ENCODE measurements at places on chromosomes 5 and 9. TPM values are rescaled to one million over a fixed set of nuclear protein-coding genes. Genes with fewer than 3 reads are reported as not detected.
A peak's percentile ranks its signal among the peaks of the same experiment; 100 is the strongest.

- no peak for DNase-seq
Measured at GRCh38 chr5:149754172-149754880, 24.2 kb downstream of the PPARGC1B start.

DNA sequence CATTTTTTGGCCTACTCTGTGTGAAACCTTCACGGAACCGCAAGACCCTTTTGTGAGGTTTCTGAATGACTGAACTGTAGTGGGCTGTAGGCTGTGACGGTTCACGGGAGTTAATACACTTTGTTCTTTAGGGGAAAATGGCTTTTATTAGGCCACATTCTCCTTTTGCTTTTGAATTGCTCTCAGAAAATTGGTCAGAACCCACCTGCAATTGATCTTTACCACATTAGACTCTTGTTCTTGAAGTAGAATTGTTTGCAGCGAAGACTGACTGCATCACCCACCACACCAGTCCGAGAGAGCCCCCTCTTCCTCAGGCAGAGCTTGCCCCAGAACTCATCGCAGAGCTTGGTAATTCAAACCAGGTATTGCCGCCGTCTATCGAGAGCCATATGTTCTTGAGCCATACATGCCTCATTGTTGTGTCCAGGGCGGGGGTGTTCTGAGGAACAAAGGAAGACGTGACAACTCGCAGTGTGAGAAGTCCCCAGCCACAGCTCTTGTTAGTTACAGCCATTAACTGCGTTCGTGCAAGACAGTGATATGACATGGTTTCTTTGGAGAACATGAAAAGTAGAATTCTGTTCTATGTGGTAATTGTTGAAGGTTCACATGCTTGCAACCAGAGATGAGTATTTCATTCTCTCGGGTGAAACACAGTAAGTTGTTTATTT, 166.4 kb upstream of the OTULINL start:
- DNase-seq, result no peak

- peak; percentile 20 for DNase-seq
Measured at GRCh38 chr5:156201788-156202403, 125.1 kb upstream of the SGCD start.

DNA sequence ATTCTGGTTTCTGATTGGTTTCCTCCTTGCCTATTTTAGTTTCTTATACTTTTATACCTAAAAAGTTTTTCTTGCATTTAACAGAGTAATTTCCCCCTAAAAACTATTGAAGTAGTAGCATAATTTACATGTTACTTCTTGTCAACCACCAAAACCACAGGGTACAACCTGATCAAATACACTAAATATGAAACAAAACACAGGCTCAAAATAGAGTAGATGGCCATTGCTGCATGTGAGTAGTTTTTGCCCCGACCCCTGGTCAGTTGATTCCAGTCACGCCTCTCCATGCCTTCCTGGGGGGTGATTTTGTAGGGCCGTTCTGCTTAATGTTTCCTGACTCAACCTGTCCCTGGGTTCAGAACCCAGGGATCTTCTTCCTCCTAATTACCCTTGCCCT, 101.8 kb downstream of the TLE4 start:
- no peak for DNase-seq

DNA sequence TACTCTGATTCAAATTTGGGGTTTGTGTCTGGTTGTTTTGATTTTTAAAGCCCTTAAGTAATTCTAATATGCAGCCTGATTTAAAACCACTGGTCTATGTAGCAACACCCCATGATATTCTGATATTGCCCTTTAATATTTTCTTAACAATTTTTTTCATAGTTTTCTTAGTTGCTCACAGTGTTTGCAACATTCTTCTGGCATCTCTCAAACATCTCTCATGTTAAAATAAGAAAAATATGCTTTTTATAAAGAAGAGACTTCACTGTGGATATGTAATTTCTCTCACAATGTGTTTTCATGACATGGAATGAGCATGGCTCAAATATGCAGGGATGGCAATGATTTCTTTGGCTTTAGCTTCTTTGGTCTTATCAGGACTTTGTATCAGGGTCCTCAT, 183.7 kb downstream of the TAF11L14 start:
- no peak for DNase-seq

DNA sequence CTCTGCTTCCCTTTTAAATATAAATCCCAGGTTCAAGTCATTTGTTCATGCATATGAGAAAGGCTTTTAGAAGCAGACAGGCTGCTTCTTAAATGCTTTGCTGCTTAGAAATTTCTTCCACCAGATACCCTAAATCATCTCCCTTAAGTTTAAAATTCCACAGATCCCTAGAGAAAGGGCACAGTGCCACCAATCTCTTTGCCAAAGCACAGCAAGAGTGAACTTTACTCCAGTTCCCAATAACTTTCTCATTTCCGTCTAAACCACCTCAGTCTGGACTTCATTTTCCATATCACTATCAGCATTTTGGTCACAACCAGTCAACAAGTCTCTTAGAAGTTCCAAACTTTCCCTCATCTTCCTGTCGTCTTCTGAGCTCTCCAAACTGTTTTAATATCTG, 679.8 kb upstream of the FTMT start:
- no peak for DNase-seq

GRCh38 chr5:139543423-139543991, 17.6 kb upstream of the UBE2D2 start:
- DNase-seq, result peak; percentile 76

- DNase-seq, result no peak
Measured at GRCh38 chr5:9209846-9210492, 335.9 kb downstream of the SEMA5A start.

DNA sequence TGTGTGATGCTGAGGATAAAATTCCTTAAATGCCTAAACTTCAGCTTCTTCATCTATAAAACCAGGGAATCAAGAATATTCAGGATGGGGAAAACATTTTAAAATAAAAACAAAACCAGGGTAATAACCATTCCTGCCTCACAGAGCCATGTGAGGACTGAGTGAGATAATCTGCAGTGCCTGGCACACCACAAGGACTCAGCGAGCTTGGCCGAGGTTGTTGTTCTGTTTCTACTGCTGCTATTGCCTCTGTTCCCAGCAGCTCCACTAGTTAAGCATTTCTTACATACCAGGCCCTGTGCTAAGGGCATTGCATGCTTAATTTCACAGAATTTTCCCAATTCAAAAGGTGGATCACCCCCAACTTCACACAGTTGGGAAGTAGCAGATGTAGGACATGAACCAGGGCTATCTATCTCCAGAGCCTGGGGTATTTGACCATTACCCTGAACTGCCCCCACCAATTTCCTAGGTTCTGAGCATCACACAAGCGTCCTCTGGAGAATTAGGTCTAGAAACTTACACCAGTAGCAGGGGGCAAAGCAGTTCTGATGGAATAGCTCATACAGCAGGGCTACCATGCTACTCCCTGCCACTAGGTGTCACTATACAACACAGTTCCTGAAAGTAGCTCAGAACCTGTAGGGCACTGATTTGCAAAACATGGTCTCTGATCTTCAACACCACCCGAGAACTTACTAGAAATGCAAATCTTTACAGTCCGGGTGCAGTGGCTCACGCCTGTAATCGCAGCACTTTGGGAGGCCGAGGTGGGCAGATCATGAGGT, 74.3 kb downstream of the LRSAM1 start:
- DNase-seq, result peak; percentile 27

- no peak for DNase-seq
Measured at GRCh38 chr5:65577141-65577540, 14.0 kb downstream of the PPWD1 start.

DNA sequence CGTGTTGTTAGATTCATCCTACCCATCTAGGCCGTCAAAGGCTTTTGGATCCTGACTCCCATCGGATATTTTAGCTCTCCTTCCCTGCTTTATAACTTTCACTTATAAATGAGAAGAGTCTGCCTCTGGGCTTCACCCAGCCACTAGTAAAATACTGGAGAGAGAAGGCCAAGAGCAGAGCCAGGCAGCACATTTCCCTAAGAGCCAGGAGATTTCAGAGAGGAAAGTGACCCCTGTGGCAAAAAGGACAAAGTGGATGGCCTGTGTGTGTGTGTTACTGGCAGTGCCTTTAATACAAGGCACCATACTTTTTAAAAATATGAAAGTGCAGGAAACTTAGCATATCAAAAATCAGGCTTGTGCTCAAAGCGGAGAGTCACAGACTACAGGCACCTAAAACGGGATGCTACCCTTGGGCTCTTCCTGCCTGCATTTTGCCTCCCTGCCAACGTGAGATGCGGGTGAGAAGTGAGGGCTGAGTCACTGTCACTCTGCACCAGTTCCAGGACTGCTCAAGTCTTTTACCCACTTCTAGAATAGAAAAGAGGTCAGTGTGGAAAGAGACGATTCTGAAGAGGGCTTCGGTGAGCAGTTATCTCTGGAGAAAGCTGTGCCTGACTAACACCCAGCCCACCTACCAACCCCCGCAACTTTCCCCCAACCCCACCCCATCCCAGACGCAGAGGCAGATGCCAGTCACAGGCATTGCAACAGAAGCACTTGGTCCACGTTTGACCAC, 15.9 kb downstream of the NFIL3 start:
- DNase-seq, result no peak

DNA sequence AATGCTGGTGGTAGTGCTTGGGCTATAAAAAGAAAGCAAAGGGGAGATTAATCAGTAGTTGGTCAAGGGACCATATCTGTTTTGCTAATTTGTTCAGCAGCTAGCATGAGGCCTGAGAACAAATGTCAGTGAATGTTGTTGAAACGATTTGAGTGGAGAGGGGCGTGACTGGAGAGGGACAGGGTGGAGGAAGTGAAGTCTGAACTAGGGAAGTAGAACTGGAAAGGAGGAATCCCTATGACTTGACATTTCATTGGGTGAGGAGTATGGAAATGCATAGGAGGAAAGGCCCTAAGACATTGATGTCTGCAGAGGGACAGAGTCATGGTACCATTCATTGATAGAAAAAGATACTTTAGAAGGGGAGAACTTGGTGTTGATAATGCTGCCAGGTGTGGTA, 19.7 kb downstream of the TLE4 start:
- DNase-seq, result no peak

DNA sequence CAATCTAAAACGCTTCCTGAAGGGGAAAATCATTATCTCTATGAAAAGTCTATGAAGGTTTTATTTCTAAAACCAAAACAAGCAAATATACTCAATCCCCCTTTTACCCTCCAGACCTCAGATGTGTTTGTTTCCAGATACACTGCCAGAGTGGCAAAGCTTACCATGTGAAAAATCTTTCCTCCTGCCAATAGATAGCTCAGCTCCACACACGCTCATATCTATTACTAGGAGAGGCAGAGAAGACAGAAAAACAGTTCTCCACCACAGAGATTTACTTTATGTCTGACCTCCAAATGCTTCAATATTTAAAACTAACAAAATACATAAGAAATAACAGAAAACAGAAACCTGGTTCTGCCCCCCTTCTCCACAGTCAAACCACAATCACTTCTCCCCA, 7.0 kb downstream of the IRX2 start:
- no peak for DNase-seq

DNA sequence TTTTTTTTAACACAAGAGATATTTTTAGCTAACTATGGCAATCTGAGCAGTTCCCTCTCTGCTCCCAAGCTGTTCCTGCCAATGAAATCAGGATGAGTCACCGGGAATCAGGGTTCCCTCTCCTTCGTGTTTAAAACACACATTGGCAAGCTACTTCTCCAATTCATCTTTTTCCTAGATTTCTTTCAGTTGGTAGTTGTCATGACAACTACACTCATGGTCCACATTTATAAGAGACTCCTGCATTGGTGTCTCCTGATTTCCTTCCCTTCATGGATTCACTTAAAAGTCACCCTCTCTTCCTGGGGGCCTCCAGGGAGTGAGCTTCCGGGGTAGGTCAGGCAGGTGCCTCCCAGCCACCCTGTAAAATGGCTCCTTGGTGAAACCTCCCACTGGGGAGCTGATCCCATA, 72.3 kb upstream of the NIPAL4 start:
- DNase-seq, result no peak

GRCh38 chr9:35029852-35030251, 40.3 kb downstream of the DNAJB5 start:
- DNase-seq, result no peak

DNA sequence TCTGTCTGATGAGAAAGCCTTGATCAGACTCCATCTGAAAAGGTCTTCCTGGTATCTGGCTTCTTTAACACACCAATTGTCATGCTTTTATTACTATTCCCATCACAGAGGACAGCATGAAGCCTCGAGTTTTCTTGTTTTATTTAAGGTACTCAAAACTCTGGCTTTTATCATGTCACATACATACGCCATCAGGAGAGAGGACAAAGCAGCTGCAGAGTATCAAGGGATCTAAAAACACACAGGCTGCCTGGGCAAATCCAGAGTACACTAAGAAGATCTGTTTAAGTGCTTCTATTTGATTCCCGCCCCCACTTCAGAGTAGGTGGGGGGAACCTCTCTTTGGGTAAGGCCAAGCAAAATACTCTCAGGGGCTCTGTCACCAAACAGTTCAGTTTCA, 277.2 kb downstream of the SPOCK1 start:
- no peak for DNase-seq

The CYSRT1 gene
- not detected for total RNA-seq

The CD72 gene
- total RNA-seq, result 0.56 TPM

The ATOSB gene
- 8.5 TPM for total RNA-seq

The SLC2A6 gene
- total RNA-seq, result 2.3 TPM

The SPINK4 gene
- not detected for total RNA-seq

The DND1 gene
- total RNA-seq, result 1.1 TPM

The PRRX2 gene
- 1.5 TPM for total RNA-seq

The NUDT12 gene
- 31.3 TPM for total RNA-seq

The SYK gene
- not detected for total RNA-seq

The SLC34A3 gene
- not detected for total RNA-seq

The CCNO gene
- 0.93 TPM for total RNA-seq

The SPATA31C1 gene
- total RNA-seq, result not detected

The PCDHA1 gene
- 0.19 TPM for total RNA-seq

The AKNA gene
- 11.4 TPM for total RNA-seq

The TAF11L13 gene
- not detected for total RNA-seq

The SGCD gene
- not detected for total RNA-seq

Measured in neural progenitor cell (in vitro differentiated cells).